Heart left ventricle (tissue), 16 donors: ENCODE measurements at places on chromosomes 12 and 14. TPM values are rescaled to one million over a fixed set of nuclear protein-coding genes. Genes with fewer than 3 reads are reported as not detected.
A peak's percentile ranks its signal among the peaks of the same experiment; 100 is the strongest.

PZP gene
- 0.32 TPM for total RNA-seq

GRCh38 chr14:74237441-74237840, 1.8 kb upstream of the VSX2 start:
- H3K27me3 ChIP-seq = peaks cover 43% of the 10 kb centered on the region
- H3K36me3 ChIP-seq = no peaks in the 10 kb centered on the region
- H3K4me3 ChIP-seq = no peak overlapping the region
- H3K27ac ChIP-seq = no peak overlapping the region

- no peaks in the 10 kb centered on the region for H3K27me3 ChIP-seq
- no peaks in the 10 kb centered on the region for H3K36me3 ChIP-seq
- no peak overlapping the region for H3K27ac ChIP-seq
- no peak overlapping the region for H3K4me3 ChIP-seq
- no peaks in the 10 kb centered on the region for H3K4me1 ChIP-seq
These were observed 350.5 kb upstream of the TMTC1 start for GRCh38 chr12:30134229-30134628.

DNA sequence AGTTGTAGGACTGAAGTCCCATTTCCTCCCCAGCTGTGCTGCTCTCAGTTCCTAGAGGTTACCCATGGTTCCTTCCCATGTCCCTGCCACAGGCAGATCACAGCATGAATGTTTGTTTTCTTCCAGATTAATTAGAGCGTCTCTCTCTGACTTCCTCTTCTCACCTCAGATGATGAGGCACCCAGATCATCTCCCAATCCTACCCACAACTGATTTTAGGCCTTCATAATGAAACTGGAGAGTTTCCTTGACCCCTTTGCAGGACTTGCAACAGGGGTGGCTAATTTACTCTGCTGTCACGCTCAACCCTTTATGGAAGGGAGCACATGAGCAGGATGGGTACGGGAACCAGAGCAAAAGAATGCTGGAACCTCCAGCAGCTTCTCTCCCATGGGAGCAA, 32.1 kb upstream of the TXNRD1 start:
- no peak overlapping the region for H3K4me3 ChIP-seq
- H3K36me3 ChIP-seq = no peaks in the 10 kb centered on the region
- peaks cover 9% of the 10 kb centered on the region for H3K4me1 ChIP-seq
- H3K27ac ChIP-seq = no peak overlapping the region
- H3K27me3 ChIP-seq = no peaks in the 10 kb centered on the region
- no peak for DNase-seq

GRCh38 chr14:89399594-89400068, 17.4 kb downstream of the FOXN3 start:
- H3K4me3 ChIP-seq = peak overlapping the region; percentile 12
- H3K27ac ChIP-seq = peak overlapping the region; percentile 10
- DNase-seq = no peak
- H3K27me3 ChIP-seq = no peaks in the 10 kb centered on the region
- H3K36me3 ChIP-seq = peaks cover 2% of the 10 kb centered on the region

- H3K27me3 ChIP-seq = no peaks in the 10 kb centered on the region
- H3K36me3 ChIP-seq = no peaks in the 10 kb centered on the region
- no peak for DNase-seq
- H3K4me1 ChIP-seq = no peaks in the 10 kb centered on the region
These were observed 55.2 kb downstream of the PELI2 start for GRCh38 chr14:56173365-56173922.
